ENCODE measurements at places on chromosomes 2 and 18.

DNA sequence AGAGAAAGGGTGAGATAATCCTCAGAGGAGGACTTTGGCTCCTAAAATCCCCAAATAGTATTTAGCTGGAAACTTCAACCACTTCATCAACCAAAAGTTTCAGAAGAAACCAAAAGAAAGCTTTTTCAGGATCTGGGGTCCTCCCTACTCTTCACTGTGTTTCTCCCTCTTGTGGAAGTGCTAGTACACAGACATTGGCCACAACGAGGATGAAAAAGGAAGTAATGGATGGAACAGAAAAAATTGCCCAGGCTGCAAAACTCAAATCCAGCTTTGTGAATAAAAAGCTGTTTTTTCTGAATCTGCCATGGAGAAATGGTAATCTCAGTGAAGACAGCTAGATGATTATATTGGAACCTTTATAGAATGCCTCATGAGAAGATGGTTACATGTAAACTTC lies 4.0 kb downstream of the PID1 start:
- no peak for DNase-seq

DNA sequence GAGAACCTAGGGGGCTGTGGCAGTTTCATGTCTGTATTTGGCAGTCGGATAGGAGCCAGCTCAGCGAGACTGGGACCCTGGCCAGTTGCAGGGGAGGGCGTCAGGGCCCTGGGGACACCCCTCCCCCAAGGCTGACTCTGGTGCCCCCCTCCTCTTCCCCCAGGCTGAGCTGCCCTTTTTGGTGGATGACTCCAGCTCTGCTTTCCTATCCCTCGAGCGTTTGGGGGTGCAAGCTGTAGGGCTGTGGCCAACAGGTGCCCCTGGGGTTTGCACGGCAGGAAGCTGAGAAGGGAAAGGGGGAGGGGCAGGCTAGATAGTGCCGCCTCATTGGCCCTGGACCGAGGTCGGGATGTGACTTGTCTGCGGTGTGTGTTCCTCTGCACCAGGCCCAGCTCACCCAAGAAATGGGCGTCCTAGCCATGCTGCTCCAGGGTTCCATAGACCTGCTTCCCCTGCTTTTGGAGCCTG lies 26.4 kb downstream of the SPEG start:
- no peak for DNase-seq

DNA sequence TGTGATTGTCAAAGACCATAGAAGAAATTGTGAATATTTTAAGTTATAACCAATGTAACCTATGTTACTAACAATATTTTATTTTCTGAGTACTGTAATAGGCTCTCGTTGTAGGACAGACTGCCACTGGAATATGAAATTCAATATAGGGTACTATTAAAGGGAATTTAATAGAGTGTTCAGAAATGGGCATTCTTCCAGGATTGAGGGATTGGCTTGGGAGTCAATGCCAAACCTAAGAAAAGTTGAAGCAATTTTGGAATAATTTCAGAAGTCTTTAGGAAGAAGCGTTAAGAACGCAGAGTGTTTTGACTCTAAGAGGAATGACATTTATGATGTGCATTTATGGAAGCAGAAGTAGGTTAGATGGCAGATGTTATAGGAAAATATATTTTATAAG lies 79.0 kb downstream of the ACVR2A start:
- no peak for DNase-seq

DNA sequence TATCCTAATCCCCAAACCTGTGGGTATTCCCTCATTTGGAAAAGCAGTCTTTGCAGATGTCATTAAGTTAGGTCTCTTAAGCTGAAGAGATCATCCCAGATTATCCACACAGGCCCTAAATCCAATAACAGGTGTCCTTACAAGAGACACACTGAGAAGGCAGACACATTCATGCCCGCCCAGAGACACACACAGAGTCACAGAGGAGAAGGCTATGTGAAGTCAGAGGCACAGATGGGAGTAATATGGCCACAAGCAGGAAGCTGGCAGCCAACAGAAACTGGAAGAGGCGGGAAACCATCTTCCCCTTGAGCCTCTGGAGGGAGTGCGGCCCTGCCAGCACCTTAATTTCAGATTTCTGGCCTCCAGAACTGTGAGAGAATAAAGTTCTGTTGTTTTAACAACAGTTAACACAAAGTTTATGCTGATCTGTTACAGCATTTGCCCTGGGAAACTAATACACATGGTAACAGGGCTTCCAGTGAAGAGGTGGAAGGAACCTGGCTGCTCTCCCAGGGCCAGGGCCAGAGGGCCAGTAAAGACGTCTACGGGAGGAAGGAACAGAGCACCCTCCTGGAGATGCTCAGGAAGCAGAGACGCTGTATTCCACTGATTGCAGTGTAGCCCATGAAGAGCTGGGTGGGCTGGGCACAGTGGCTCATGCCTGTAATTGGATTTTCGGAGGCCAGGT lies 217.5 kb downstream of the GLI2 start:
- DNase-seq = no peak

GRCh38 chr2:130370490-130370889 lies 14.6 kb downstream of the PTPN18 start:
- peak; percentile 33 for DNase-seq

DNA sequence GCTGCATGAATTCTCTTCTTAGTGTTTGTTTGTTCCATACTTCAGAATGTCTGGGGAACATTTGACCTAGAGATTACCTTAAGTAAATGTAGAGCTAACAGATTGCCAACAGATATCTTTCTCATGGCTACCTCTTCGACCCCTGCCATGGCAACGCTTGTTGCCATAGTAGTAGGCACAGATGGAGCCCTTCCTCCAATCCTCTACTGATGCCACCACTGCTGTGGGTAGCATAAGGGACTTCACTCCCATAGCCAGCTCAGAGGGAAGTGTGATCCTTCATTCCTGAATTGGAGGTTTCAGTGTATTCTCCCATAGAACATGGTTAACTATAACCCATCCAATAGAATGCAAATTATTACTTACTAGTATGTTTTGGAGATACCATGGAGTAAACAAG lies 543.6 kb upstream of the NRP2 start:
- no peak for DNase-seq

GRCh38 chr2:224894356-224894755 lies 147.9 kb downstream of the DOCK10 start:
- no peak for DNase-seq

DNA sequence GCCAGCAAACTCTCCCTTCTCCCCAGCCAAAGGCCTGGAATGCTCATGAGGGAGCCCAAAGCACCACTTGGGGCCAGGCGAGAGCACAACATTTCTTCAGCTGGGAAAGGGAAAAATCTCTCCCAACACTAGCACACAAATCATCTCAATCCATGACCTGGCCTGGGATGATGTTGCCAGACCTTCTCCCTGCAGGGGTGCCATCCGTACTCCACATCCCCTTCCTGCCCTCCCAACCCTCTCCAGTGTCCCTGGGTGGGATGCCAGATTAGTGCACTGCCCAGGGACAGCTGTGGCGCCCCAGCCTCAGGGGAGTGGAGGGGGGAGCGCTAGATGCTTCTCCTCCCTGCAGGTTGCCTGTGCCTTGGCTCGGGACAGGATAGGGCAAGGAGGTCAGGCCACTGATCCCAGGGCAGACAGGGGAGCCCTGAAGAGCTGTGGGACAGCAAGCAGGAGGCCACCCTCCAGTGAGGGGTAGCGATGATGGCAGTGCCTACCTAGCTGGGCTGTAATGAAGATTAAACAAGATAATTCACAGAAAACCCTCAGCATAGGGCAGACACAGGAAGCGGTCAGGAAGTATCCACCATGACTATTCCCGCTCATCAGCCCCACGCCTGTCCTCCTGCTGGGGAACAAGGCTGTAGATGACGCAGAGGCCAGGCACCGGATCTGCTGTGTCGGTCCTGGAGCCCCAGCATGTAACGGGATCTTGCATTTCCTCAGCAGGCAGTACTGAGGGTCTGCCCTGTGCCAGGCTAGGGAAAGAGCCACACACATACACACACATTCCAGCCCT lies 31.1 kb downstream of the SERTAD2 start:
- DNase-seq = no peak

DNA sequence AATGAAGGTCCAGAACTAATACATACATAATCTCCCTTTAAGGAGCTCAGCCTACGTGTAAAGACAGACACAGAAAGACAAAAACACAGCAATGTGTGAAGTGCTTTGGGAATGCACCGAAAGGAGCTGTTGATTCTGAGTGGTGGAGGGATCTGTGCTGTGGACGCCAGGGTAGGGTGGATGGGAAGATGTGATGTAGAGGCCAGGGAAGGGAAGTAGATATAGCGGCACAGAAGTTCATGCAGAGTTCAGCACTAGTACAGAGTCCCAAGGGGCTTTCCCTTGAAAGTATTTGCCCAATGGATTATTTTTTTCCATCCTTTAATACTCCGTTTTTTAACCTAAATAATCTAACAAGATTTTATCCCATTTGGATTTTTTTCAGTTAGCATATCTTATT lies 32.1 kb upstream of the DOCK10 start:
- no peak for DNase-seq

- DNase-seq = no peak
These were observed 10.1 kb downstream of the SP9 start for GRCh38 chr2:174344716-174345461.

- DNase-seq = no peak
These were observed 230.9 kb downstream of the LTBP1 start for GRCh38 chr2:33177627-33178026.

DNA sequence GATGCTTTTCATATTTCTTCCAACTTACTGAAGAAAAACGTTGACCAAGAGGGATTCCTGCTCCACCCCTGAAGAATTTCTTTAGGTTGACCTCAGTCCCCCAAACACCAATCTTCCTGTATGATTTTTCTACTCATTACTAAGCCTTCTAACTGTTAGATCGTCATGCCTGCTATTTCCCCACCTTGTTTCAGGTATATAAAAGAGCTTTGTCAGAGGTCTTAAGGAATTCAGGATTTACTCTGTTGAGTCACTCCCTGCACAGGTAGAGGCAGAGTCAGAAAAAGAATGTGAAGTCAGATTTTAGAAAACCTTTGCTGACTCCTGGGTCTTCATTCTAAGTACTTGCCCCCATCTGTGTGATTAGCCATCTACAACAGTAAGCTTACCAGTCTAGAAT lies 83.8 kb upstream of the NOSTRIN start:
- no peak for DNase-seq

DNA sequence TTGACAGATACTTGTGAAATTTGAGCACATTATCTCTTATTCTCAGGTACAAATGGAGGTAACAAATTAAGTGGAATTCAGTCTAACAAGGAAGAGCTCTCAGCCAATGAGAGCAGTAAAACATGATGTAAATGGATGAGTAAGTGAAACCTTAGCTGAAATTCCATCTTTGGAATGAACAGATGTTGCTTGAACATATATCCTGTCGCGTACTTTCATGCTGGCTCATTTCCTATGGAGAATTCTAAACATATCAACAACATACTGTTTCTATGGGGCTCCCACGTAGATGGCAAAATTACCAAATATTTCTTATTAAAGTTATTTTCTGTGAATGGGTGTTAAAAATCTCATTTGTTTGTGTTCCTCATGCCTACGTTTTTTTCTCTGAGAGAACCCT lies 256.3 kb upstream of the LINC00305 start:
- DNase-seq = no peak

DNA sequence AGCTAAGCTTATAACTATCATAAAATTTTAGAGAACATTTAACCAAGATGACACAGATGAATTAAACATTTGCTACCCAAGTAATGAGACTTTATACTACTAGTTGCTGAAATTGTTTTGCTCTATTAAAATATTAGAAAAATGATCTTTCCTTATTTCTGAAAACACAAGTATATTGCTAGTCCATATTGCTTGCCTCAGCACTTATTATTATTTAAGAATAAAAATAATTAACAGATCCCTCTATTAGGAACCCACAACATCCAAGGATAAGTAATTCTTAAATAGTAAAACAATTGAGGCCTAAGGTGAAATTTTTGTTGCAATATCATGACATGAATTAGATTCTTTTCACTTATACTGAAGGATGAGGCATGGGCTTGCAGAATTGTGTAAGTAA lies 65.2 kb downstream of the CCDC148 start:
- DNase-seq = no peak

DNA sequence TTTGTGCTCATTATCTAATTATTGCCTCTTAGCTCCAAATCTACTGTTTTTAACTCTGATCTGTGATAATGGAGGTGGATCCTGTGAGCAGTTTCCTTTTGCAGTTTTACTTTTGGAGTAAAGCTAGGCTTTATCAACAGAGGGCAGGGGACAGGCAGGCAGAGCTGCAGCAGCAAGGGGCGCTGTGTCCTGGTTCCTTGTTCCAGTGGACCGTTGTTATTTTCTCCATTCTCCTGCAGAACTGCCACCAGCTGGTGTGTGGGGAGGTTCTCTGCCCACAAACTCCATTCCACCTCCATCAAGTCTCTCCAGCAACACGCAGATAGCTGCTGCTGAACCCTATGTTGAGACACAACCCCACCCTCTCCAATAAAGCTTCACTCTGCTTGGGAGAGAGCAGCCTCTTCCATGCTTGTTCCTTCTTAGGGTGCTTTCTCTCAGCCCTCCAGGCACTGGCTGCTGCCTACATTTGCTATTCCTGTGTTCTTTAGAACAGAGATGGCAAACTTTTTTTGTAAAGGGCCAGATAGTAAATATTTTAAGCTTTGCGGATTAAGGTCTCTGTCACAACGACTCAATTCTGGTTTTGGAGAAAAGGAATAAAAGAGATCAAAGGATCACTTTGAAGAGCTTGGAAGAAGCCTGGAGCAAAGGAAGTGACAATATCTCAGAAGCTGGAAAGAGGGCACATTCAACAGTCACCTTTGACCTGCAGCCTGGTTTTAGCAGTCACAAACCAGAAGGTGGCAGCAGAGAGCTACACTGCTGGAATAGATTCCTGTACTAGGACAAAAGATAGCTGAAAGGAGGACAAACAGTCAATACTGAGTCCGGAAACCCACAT lies 208.8 kb downstream of the CCDC178 start:
- peak; percentile 18 for DNase-seq

DNA sequence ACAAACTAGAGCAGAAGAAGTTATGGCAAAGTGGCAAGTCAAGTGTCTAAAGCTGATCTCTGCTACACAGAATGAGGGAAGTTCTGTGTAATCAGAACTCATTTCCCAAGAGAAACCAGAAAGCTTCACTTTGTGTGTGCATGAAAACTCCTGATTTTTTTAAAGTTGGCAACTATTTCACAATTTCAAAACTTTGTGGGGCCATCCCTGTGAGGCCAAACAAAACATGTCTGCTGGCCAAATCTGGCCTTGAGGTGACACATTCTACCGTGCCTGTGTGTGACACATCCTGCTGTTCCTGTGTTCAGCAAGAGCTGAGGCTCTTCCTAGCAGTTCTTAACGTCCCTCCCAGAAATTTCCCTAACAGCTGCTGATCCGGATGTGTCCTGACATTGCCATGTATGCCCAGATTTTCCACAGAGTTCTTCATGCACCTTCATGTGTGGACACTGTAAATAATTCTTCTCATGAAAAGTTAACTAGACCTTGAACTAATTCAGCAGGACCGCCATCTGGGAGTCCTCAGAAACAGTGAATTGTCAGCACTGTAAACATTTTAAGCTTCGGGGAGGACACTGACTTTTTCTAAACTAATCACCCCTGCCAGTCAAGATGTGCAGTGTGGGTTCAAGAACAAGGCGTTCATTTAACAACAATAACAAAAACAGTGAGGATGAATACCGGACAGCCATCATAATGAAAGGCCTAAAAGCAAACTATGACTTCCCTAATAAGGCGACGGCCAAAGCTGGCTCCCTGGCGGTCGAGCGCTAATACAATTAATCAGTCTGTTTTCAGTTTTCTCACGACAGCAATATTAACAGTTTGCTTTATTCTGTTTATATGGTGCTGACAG lies 99.0 kb downstream of the PLEKHM3 start:
- no peak for DNase-seq

- DNase-seq = no peak
These were observed 106.5 kb upstream of the ETAA1 start for GRCh38 chr2:67290451-67291290.

- DNase-seq = no peak
These were observed 35.6 kb upstream of the RNF125 start for GRCh38 chr18:31983020-31983419.
